ENCODE measurements at places on chromosomes 5 and 9.

GRCh38 chr9:114775981-114776380 lies 29.9 kb downstream of the TNFSF15 start:
- DNase-seq, result no peak

- peak; percentile 47 for DNase-seq
Measured at GRCh38 chr5:67031692-67032091, 164.9 kb downstream of the CD180 start.

- peak; percentile 35 for DNase-seq
Measured at GRCh38 chr9:21392270-21392669, 7.1 kb upstream of the IFNA2 start.

DNA sequence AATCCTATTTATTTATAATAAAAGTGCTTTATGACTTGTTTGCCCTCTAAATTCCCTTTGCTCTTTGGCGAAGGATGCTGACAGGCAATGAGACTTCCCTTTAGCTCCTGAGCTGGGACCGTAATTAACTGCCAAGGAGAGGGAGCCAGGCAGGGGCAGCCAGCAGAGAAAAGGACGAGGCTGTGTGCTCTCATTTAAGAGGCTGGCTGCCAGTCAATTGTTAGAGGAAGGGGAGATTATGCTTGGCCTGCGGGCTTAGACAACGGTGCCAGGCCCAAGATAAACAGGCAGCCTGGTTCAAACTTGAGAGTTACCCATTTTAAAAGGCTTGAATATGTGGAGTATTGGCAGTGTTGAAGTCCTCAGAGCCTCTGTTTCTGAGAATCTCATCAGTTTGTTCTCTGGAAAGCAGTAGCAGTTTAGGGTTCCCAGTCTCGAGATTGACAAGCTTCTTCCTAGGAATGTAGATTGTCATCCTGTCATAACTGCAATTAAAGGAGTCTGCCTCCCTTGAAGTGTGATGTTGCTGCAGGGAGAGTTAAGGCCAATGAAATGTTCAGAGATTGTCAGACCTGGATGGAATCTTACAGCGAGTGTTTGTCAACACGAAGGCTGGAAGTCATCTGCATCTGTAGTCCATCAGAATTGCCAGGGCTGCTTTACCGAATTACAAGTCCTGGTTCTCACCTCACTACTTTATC lies 113.2 kb downstream of the JAKMIP2 start:
- DNase-seq, result no peak

- DNase-seq, result no peak
Measured at GRCh38 chr5:81171769-81172168, 61.4 kb upstream of the CKMT2 start.

GRCh38 chr5:84688566-84688965 lies 303.9 kb upstream of the EDIL3 start:
- DNase-seq, result no peak

- no peak for DNase-seq
Measured at GRCh38 chr9:117916291-117916690, 212.1 kb downstream of the TLR4 start.

DNA sequence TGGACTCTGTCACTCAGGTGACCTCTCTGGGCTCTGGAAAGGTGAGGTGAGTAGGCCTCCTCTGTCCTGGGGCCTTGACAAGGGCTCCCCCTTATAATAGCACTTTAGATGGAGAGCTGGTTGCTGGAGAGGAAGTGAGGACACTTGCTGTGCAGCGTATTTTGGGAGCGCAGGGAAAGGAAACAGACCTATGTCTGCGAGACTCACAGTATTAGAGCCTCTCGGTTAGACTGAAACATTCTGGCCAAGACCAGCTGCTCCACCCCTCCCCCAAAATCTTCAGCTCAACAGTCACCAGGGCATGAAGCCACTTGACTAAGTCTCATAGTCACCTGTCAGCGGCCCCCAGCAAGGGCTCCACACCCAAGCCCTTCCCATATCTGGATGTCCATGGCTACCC lies 213.6 kb downstream of the AGTPBP1 start:
- DNase-seq, result no peak

DNA sequence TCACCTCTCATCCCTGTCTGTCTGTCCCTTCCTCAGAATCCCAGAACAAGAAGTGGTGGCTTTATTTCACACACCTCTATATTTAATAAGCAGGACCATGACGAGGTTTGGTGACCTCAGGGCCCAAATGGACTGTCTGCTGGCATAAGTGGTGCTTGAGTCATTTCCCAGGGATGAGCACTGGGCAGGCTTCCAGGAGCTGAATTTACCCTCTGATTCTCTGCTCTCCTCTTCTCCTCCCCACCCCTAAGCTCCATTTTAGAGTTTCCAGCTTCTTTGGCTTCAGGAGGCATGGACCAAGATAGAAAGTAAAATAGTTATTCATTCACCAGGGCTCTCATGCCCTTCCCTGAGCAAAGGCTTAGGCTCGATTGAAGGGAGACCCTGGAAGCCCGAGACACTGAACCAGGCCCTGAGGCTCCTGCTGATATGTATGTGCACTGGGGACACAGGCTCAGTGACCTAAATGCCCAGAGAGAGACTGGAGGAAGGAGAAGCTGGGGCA lies 69.1 kb downstream of the PPARGC1B start:
- DNase-seq, result peak; percentile 69

DNA sequence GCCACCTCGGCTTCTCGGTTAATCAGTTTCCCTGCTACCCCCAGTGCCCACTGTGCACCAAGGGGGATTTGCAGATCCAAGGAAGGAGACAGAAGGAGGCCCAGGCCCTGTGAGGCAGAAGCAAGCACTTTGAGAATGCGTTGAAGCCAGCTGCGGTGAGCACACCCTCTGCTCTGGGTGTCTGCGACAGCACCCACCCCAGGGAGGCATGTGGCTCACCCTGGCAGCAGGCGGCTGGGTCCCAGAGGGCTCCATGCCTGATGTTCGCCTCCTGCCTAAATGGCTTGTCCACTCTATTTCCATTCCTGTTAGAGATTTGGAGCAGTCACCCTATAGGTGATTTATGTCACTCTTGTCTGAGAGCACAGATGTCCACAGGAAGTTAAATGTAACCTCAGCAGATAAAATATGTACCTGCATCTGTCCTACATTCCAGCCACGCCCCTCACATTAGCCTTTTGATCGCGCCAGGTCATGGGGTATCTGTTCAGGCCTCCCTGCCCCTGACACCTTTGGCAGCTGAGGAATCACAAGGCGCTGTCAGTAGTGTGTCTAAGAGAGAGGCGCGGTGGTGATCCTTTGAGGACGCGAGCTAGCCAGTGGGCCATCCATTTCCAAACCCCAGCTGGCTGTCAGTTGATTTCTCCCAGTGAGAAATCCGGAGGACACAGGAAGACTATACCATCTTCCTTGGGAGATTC lies 28.1 kb downstream of the PTGES2 start:
- no peak for DNase-seq

DNA sequence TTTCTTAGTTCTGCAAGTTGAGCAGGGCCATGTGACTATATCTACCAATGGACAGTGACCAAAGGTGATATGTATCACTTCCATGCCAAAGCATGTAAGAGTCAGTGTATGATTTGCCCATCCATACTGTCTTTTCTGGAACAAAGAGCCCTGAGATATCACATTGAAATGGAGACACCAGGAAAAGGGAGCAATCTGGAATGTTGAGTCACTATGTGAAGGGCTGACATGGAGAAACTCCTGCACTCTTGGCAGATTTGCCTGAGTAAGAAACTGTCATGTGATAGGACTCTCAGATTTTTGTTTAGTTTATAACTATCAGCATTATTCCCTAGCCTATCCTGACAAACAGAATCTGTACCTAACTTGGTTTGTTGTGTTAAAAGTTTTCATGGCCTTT lies 29.8 kb upstream of the TMEM161B start:
- DNase-seq, result no peak

DNA sequence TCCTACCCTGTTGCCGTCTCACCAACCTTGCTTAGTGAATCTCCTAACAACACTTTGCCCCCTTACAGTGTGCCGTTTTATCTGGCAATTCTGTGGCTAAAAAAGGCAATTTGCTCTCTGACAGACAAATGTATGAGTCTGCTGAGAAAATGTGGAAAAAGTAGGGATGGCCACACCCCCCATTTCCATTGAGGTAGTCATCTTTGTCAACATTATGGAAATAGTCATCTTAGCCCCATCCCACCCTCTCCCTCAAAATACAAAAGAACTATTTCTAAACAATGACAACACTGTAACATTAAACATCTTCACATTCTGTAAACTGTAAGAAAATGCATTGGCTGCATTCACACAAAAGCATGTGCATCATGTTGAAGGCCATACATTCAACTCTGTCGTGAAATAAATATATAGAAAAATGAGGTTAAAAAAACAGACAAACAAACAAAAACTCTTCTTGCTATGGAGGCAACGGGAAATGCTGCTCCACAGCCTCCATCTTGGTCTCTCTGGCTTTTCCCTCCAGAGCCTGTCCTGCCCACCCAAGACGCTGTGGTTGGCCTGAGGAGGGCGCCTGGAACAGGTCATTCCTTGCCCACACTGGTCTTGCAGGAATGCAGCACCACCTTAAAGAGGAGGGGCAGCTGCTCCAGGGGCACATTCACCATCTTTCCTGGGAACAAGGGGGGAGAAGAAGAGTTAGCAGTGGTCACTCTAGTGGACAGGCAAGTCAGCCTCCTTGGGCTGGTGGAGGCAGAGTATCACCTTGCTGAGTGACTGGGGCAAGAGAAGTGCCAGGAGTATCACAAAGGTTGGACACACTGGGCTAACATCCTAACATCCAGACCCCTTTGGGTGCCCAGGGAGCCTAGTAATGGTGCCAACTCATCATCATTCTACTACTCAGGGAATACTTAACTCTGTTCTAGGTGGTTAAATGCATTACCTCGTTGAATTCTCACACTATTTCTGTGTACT lies 15.2 kb upstream of the NR5A1 start:
- no peak for DNase-seq

All from suppressor macrophage treated with lipopolysaccharide for 1 hour (primary cell).